ENCODE measurements at places on chromosomes 1 and 21.
A peak's percentile ranks its signal among the peaks of the same experiment; 100 is the strongest.

DNA sequence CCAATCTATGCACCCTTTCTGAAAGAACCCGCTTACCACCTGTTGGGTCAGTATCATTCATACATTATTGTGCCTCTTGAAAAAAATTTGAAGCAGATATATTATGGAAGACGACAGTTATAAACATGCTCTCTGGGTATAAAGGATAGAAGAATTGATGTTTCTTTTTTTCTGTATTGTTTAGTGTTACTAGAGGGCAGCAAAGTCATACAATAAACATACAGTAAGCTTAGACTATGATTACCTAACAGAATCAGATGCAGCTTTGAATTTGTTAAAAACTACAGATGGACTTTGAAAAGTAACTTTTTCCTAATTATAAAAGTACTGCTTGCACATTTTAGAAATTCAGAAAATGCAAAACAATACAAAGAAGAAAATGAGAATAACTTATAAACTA lies 11.1 kb upstream of the PAXBP1 start:
- DNase-seq = no peak

GRCh38 chr1:154483941-154484803 lies 17.8 kb upstream of the TDRD10 start:
- no peak for DNase-seq

- no peak for DNase-seq
Observed at GRCh38 chr1:19154876-19155275, 55.2 kb downstream of the UBR4 start.

DNA sequence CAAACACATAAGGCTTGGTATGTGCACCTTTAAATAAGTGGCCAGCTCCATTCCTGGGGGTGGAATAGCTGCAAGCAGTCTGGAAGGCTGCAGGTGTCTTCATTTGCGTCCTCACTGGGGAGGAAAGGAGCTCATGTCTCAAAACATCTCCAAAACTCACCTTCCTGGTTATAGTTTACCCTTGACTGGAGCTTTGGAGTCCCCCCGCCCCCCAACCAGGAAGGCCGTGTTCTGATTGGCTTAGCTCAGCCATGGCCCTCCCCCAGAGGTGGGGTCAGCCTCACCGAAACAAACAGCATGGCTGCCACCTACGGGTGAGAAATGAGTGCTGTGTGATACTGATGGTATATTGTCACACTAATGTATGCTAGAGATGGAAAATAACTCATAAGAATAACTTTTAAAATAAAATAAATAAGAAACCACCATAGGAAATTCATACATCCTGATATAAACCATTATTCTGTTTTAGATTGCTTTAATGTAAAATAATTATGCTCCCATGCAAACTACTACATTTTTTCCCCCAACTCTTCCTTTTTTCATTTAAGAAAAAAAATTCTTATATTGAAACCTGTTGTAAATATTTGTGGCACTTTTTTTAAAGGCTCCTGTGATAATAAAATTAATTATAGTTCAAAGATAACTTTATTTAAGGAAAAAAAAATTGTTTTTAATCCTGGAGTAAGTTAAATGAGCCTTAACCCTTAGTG lies 90.8 kb downstream of the ZP4 start:
- peak; percentile 68 for DNase-seq

- DNase-seq = peak; percentile 73
Observed at GRCh38 chr21:33374450-33375096, 28.6 kb upstream of the IFNGR2 start.

DNA sequence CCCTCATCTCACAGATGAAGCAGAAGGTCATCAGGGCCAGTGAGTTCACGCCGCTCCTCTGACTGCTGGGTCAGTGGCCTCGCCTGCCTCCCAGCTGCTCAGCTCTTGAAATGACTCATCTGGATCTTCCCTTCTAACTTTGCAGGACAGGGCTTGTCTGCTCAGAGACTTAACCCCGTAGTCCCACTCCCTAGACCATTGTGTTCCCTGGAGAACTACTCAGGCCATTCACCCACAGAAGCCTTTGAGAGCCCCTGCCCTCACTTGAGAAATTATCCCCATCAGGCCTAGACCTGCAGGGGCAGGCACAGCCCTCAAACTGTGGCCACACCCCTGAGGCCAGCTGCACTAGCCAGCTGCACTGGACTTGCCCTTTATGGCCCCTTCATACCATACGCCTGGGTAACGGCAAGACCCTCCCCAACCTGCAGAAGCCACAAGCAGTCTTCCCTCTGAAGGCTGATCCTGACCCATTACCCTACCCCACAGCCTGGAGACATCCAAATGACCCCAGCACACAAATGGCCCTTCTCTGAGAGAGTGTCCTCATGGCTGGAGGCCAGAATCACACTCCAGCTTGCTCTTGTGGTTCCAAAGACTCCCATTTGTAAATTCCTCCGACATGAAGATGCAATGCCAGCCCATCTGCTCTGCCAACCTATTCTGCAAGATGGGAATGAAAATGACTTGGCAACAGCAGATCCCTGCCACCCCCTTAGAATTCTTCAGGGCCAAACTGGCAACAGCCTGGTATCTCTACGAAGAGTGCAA lies 33.2 kb downstream of the RCSD1 start:
- no peak for DNase-seq

GRCh38 chr1:10514490-10515235 lies 39.9 kb downstream of the PEX14 start:
- peak; percentile 59 for DNase-seq

DNA sequence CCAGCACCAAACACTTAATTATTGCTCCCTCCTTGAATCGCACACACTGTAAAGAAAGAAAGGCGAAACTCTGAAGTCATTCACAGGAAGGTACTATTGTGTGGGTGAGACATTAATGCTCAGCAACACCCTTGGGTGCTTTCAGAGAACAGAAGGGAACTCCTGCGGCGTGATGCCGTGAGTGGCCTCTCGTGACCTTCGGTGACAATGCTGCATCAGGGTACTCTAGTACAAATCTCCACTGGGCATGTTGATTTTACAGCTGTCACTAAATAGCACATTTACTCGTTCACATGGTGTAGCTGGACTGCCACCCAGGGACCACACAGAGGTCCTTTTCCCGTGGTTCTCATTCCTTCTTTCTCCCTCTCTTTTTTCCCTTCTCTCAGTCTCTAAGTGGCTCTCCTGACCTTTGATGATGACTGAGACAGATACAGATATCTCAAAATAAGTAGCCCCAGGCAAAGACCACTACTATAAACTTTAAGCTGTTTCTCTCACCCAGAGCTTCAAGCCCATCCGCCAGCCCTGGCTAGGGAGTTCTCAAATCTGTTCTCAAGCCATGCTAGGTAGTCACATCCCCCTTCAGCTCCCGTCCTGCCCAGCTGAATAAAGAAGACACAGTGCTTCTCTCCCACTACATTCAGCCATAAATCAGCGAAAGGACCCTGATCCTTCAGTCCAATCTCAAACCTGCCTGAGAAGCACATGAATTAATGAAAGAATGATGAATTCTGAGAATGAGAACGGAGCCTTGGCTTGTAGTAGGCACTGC lies 223.4 kb upstream of the FMN2 start:
- no peak for DNase-seq

DNA sequence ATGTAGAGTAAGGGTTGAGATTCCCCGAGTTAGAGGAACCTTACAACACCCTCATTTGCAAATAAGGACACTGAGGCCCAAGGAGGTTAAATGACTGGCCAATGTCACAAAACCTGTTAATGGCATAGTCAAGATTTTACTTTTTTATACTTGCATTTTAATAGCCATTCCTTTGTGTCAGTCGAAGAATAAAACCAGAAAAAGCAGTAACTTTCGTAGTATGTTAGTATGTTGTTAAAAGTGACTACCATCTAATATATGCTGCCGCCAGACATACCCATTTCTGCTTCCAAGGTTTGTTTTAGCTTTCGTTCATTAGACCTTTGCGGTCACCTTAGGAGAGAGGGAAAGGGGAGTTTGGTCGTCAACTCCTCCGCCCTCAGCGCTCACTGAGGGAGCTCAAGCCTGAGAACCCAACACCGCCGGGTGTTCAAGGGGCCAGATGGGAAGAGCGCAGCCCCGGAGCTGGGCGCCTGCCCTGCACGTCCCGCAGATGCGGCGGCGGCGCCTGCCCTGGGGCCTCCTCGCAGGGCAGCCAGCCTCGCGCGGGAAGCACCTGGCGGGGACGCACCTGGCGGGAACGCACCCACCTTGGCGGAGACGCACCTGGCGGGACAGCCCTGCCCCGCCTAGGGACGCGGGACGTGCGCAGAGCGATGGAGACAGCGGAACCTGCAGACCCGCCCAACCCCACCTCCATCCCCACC lies 466 bp downstream of the VPS26C start:
- DNase-seq = no peak

DNA sequence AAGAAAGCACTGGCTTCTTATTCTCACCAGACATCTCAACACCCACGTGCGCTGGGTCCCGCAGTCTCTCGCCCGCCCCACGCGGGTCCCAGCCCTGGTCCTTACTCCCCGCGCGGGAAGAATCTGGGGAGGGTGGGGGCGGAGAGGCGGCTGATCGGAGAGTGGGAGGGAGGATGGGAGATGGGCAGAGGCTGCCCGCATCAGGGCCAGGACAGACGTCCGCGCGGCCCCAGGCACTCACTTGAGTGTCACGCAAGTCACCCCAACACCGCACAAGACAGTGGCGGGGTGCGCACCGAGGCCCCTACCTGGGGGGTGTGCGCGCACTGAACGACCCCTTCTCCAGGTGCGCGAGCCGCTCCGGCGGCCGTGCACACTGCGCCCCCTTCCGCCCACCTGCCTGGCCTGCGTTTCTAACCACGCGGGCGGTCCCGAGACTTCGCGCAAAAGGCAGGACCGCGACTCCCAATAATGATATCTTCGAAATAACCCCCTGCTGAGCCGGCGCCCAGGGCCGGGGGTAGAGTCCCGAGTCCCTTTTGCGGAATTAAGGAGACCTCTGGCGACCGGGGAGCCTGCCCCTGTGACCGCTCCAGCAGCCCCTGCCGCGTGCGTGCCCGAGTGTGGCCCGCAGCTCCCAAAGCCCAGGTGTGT lies 6.0 kb upstream of the SIM2 start:
- no peak for DNase-seq

GRCh38 chr1:33057095-33057494 lies 20.4 kb upstream of the AK2 start:
- DNase-seq = no peak
